ENCODE measurements at places on chromosomes 13 and 19.

GRCh38 chr13:109781384-109782065, 4.9 kb downstream of the IRS2 start:
- no peak for DNase-seq

DNA sequence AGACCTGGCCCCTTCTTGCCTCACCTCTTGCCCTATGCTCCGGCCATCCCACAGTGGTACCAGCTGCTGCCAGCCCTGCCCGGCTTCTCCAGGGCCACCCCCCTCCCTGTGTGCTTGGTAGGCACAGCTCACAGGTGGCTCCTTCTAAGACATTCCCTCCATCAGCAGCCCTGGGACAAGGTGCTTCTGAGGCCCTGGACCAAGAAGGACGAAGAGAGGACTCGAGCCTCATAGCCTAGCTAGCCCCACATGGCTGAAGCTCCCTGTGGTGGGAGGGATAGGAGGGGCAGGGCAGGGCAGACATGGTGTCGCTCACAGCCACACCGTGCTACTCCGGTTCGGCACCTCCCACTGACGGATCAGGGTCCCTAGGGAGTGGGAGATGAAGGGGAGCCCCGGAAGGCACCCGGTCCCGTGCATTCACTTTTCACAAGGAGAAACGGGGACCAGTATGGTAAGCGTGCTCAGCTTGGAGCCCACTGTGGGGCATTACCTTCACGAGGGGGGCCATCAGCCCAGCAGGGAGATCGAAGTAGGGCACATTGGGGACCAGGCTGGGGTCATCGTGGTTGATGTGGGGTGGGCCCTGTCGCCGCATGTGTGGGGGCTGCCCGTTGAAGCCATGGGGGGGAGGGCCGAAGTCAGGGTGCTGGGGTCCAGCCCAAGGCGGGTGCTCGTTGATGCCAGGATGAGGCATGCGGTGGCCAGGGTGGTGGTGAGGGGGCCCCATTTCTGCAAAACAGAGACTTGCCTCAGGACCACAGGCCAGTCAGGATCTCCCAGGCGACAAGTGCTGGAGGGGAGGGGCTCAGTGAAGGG, 19.5 kb downstream of the CHERP start:
- no peak for DNase-seq

DNA sequence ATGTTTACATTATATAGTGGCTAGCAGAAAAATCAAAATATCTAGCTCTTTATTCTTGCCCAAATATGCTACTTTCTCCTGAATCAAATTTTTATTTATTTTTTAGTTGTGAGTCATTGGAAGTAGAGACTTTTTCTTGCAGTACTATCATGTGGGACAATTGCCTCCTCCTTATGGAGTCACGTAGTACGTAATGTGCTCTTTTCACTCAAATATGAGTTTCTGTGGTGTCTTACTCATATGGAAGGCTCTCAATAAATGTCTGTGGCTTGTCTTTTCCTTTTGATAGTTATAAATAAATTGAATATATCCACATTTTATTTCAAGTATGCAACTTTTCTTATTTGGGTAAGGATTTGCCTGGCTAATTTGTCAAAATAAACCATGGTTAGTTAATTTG, 1411.0 kb upstream of the SLC10A2 start:
- DNase-seq, result no peak

- DNase-seq, result no peak
These were observed 409.0 kb downstream of the GPC6 start for GRCh38 chr13:93635616-93636032.

- DNase-seq, result no peak
These were observed 7.0 kb upstream of the PPP6R1 start for GRCh38 chr19:55265723-55266386.

GRCh38 chr13:105979131-105980011, 556.1 kb downstream of the EFNB2 start:
- DNase-seq, result no peak

DNA sequence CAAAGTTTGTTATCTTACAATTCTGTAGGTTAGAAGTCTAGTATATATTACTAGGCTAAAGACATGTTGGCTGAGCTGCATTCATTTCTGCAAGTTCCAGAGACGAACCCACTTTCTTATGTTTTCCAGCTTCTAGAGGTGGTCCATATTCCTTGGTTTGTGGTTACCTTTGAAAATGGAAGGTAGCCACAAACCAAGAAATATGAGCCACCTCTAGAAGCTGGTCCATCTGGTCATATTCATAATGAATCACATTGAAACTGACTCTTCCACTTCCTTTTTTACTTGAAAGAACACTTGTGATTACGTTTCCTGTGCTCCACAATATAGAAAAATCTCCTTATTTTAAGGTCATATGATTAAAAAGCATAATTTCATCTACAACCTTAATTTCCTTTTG, 943.0 kb upstream of the PCDH9 start:
- no peak for DNase-seq

DNA sequence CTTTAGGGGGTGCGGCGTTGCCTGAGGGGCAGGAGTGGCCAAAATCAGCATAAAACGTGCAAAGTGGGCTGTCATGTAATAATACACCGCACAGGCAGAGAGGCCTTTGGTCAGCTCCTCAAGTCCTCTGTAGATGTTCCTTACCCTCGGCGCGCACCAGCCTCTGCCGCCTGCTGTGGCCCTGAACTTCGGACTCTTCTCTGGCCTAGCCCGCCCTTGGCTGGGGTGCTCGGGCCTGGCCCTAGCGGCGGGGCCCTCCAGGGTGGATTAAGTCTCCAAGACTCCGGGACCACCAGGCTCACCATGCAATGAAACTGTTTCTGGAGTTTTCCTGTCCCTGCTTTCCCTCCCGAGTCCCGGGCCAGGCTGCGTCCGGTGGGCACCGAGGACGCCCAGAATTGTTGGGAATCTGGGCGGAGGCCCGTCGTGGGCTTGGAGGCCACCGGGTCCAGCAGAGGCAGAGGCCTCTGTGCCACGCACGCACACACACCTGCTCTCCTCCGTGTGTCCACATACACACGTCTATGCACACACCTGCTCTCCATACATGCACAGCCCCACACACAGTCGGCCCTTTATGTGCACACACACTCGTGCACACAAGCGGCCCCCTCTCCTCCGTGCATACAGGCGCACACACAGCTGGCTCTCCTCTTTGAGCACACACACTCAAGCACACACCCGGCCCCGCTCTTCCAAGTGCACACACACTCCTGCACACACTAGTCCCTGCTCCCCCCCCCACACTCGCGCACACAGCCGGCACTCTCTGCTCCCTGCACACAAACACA, 1.5 kb upstream of the TFDP1 start:
- DNase-seq, result no peak

- no peak for DNase-seq
These were observed 20.9 kb downstream of the CARM1 start for GRCh38 chr19:10892256-10892655.

DNA sequence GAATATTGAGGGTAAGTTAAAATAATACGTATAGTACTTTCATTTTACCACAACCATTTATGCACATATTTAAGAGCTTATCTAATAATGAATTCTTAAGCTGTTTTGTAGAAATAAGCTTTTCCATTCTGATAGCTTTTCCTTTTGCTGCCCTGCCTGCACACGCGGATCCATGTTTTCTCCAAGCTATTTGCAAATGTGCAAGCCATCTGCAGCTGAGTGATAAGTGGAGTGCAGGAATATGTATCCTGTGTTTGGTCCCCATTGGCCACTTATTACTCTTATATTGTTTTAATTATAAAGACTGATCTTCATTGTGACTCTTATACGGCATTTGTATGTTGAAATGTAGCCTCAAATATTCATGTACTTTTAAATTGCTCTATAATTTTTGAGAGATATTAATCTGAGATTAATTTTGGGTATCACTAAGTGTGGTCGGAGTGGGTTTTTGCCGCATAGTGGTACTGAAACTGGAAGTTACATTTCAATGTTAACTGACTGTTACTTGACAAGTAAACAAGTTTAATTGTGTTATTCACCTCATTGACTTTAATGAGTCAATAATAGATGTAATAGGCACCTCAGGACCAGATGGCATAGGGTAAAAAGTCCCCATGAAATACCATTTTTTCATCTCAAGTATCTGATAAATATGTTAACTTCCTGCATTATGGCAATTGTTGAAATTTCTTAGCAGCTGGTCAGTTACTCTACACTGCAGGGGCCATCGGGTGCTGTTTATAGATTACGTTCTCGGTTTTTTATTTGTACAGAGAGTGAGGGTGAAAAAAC, 1567.4 kb downstream of the EFNB2 start:
- DNase-seq, result no peak

DNA sequence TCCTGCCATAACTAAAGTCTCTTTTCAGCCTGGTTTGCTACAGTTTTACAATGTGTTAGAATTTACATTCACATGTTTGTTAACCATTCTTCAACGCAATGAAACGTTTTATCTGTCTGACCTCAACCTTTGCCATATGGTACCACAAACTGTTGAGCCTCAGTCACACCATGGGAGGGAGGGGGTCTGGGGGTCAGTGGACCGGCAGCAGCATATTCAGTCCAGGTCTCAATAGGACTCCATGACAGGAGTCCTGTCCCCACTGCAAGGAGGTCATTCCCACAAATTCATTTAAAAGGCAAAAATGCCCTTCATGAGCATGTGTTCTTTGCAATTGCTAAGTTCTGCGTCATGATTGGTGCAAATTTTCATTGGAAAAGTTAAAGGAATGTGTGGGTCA, 66.6 kb upstream of the OLFM4 start:
- DNase-seq, result no peak

DNA sequence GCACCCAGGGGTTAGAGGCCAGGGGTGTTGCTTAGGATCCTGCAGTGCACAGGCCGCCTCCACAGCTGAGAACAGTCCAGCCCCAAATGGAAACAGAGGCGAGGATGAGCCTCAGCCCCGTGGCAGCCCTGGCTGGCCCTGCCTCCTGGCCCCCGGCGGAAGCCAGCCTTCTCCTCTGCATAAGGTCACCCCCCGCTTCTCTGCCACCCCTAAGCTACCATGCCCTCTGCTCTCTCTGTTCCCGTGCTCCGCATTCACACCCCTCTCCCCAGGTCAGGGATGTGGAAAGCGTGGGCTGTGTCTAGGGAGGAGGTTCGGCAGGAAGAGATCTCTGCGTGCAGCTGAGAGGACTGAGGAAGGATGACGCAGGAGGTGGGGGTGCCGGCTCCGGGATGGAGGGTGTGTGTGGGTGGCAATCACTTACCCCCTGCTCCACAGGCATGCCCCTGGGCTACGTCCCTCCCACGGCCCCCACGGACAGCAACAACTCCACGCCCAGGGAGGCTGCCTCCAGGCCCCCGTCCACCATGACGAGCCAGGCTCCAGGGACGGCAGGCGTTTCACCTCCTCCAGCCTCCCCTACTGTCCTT, 6.0 kb downstream of the SSC5D start:
- no peak for DNase-seq

- no peak for DNase-seq
These were observed 7.7 kb downstream of the NDUFB7 start for GRCh38 chr19:14563989-14564651.

GRCh38 chr19:39937094-39937720, 2.8 kb upstream of the FCGBP start:
- peak; percentile 8 for DNase-seq

GRCh38 chr13:73365252-73365651, 306.4 kb downstream of the KLF5 start:
- no peak for DNase-seq

- DNase-seq, result no peak
These were observed 4.8 kb upstream of the ZNF439 start for GRCh38 chr19:11843722-11844121.

DNA sequence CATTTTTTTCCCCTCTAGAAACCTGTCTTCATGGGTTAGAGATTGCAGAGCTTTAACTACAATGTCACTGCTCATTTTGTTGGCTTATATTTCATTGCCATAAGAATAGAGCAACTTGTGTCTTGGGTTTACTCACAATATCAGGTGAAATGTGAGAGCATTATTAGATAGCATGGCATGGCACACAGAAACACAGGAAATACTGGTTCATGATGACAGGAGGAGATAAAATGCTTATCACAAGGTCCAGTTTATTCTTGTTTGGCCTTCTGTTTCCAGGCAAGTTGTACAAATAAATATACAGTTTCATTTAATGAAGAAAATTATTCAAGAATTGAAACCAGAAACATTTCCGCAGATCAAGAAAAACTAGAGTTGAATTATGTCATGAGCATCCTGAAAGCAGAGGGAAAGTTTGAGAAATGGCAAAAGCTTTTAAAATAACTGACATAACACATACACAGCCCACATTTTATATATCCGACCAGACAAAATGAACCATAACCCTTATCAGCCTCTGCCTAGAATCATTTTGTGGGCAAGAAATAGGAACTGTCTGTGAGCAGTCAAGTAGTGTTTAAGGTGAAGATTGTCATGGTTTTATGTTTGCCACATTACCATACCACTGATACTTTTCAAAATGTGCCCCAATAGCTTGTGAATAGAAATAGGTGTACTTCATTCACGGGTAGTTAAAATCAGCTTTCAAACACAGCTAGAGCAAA, 297.9 kb upstream of the ARGLU1 start:
- no peak for DNase-seq

GRCh38 chr13:79660361-79660760, 179.4 kb downstream of the NDFIP2 start:
- no peak for DNase-seq

DNA sequence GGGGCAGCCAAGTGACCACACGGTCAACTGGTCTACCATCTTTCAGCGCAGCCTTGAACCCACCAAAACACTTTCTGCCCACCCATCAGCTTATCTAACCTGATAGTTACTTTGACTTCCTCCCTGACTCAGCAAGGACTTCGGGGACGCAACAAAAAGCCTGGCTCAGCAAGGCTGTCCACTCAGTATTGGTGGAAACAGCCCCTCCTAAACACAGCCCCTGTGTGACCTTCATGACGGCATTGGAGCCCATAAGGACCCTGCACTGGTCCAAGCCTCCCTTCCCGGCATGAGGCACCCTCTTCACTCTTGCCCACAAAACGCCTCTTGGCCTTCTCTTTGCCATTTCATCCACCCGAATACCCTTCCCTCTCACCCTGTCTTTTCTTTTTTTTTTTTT, 39.1 kb downstream of the INSR start:
- no peak for DNase-seq

GRCh38 chr13:30418717-30419459, 3.4 kb upstream of the UBE2L5 start:
- no peak for DNase-seq

- DNase-seq, result no peak
These were observed 29.5 kb downstream of the COMP start for GRCh38 chr19:18761531-18762110.

DNA sequence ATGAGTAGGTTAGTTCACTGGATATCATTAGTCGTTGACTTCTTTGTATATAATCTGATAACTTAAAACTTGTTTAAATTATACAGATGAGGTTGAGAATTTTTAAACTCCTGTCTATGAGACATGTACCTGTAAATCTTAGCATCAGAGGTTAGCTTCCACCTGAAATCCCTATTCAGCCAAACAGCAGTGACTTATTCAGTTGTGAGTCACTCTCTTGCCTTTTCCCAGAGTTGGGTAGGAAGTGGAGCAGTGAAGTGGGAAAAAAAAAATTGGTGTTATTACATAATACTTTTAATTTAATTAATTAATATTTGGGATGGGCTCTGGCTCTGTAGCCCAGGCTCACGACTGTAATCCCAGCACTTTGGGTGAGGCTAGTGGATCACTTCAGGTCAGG, 32.9 kb downstream of the ZNF701 start:
- DNase-seq, result no peak

Data from stimulated activated CD8-positive, alpha-beta memory T cell treated with anti-CD3 and anti-CD28 coated beads, Interleukin-15, amount 100 ng/mL, for 1 hour (primary cell).